Stimulated activated naive CD8-positive, alpha-beta T cell treated with anti-CD3 and anti-CD28 coated beads, Interleukin-15, amount 100 ng/mL, for 72 hours (primary cell): ENCODE measurements at places on chromosomes 12 and 14.

DNA sequence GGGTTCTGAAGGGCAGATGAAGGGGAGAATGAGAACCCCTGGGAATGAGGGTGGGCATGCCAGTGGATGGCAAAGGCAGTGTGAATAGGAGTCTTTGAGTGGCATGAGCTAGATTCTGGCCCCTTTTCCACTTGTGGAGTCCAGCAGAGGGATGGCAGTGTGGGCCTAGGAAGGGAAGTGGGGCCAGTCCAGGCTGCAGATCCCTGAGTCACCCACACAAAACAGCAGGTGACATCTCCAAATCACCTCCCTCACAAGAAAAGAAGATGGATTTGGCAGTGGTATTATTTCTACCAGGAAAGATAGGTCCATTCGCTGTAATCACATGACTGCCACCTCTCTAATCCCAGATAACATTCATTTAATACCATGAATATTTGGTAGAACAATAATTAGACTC, 151.3 kb downstream of the TTC7B start:
- DNase-seq: no peak

GRCh38 chr12:108855284-108856169, 1.9 kb downstream of the SSH1 start:
- DNase-seq: no peak

- no peak for DNase-seq
Observed at GRCh38 chr14:38469156-38469555, 213.3 kb upstream of the CLEC14A start.

DNA sequence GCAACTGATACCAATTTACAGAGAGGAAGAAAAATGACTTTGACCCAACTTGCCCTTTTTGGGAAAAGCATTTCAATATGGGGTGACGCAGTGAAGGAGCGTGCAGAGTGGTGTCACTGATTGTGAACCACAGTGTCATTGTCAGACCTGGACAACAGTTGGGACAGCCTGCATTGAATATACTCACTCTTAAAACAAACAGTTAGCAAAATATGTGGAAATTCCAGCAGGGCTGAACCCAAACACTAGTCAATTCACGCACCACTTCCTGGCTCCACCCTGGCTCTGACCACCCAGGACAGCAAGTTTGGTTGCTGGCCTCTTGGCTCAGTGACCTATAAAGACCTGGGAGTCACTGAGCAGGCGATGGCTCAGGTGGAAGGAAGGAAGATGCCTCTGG, 61.3 kb downstream of the NOS1 start:
- no peak for DNase-seq

DNA sequence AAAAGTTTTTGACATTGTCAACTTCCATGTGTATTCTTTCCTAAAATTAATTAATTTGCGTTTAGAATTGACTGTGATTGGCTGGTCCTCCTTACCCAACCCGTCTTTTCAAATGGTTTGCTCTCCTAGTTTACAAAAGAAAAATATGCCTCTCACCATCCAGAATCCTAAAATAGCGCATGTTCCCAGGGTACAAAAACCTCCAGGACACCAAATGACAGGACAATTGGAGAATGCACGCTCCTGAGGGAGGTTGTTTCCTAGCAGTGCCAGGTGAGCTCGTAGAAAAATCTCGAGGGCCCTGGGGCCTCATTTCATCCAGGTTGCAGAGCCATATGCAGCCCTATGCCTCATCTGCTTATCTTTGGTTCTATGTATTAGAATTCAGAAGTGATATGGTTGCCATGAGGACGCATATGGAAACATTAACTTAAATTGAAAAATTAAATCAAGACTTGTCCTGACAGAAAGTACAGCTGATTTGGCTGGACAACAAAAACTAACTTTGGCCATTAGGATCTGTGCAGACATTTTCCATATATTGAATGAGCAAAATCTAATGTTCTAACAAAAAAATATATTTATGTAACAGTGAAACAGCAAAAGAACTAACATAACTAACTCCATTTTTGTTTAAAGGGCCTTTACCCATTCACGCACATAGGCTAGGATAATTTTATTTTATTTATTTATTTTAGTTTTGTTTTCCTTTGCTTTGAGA, 28.2 kb upstream of the EGLN3 start:
- DNase-seq: no peak

- DNase-seq: no peak
Observed at GRCh38 chr12:27619308-27619707, 76.9 kb upstream of the REP15 start.

DNA sequence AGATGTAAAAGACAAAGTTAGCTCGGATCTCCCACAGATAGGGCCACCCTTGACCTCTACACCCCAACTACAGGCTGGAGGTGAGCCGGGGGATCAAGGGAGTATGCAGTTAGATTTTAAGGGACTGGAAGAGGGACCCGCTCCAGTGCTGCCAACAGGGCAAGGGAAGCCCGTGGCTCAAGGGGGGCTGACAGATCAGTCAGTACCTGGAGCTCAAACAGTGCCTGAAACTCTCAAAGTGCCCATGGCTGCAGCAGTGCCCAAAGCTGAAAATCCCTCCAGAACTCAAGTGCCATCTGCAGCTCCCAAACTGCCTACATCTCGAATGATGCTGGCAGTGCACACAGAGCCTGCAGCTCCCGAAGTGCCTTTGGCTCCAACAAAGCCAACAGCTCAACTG, 10.4 kb downstream of the NYNRIN start:
- DNase-seq: no peak

GRCh38 chr12:105725054-105725453, 394.6 kb downstream of the C12orf75 start:
- no peak for DNase-seq

- no peak for DNase-seq
Observed at GRCh38 chr12:74791365-74791764, 253.7 kb downstream of the ATXN7L3B start.

DNA sequence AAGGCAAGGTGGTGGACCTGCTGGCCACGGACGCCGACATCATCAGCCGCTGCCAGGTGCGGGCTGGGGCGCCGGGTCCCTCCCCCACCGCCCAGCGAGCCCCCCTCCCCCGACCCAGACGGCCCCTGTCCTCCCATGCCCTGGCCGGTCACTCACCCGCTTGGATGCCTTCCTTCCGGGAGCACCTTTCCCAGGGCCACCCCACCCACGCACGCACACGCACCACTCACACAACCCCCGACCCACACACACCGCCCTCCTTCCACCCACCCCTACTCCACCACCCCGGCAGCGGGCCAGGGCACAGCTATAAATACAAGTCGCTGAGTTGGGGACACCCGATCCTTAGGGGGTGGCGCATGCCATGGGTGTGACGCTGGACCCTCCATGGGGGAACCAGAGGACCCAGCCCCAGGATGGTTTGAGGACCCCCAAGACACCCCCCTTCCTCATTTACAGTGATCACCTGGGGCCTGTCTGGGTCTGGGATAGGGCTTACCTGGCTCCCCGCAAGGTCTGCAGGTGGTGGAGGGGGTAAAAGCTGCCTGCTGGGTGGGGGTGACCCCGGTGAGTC, 465 bp downstream of the ADSS1 start:
- peak; percentile 25 for DNase-seq

- DNase-seq: no peak
Observed at GRCh38 chr12:26273811-26274210, 78.4 kb downstream of the SSPN start.

GRCh38 chr12:65335981-65336380, 57.5 kb downstream of the MSRB3 start:
- DNase-seq: no peak

DNA sequence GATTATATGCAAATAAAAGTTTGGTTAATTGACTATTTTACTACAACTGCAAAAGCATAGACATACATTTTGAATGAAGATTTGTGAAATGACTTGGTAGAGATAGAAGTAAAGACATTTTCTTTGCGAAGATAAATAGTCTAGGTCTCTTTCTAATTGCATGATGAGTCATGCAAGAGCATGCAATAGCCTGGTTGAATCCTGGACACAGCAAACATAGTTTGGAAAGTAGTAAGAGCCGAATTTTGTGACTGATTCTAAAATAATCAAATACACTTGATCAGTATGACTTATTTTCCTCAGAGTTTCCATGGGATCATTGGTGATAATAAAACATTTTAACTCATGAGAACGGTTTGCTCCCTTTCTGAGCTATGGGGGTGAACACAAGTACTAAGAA, 27.7 kb upstream of the CAND1 start:
- no peak for DNase-seq

GRCh38 chr14:38755036-38755435, 348.0 kb downstream of the SEC23A start:
- no peak for DNase-seq

GRCh38 chr12:50230217-50230616, 53.1 kb downstream of the LIMA1 start:
- no peak for DNase-seq

GRCh38 chr14:89342049-89342448, 75.0 kb downstream of the FOXN3 start:
- DNase-seq: no peak

- no peak for DNase-seq
Observed at GRCh38 chr14:90443161-90444076, 46.6 kb downstream of the CALM1 start.

- DNase-seq: no peak
Observed at GRCh38 chr14:59510966-59511365, 26.6 kb downstream of the JKAMP start.

DNA sequence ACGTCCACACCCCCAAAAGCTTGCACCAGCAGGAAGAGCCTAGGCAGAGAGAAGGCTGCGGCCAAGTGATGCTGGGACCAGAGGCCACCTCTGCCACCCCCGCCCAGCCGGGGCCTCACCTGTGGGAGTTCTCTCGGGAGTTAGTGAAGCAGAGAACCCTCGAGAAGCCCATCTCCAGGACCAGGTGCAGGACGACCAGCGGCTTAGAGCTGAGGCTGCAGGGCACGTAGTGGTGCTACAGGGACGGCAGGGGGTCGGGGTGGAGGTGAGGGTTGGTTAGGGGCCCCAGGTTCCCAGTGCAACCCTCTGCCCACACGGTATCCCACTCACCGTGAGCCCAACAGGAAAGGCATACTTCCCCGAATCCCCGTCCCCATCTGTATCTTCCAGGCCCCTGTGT, 3.6 kb downstream of the DDX51 start:
- no peak for DNase-seq

DNA sequence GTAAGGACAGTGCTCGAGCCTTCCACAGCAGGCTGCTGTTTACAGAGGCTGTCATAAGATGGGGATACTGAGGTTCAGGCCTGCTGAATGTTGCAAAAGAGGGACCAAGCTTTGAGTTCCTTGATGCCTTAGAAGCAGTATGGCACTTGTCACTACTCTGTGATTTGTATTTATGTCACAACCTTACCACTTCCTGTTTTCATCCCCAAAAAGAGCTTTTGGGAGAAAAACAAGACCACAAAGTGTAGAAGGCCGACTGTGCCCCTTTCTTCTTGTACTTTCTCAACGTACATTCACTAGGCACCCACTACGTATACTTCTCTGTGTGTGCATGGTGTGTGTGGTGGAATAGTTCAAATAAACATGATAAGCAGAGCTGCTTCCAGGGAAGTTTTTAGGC, 90.1 kb downstream of the DRAM1 start:
- no peak for DNase-seq

- no peak for DNase-seq
Observed at GRCh38 chr12:121580959-121581685, at the start of gene KDM2B. TSS of gene KDM2B (minus strand) at chr12:121581023. CDS start at chr12:121580911, 112 bp downstream.

- no peak for DNase-seq
Observed at GRCh38 chr14:94481468-94482131, 5.6 kb upstream of the SERPINA9 start.

- DNase-seq: peak; percentile 65
Observed at GRCh38 chr12:123150744-123151456, at the start of gene PITPNM2. TSS of gene PITPNM2 (minus strand) at chr12:123151090. CDS start at chr12:123034590, 116,500 bp downstream.

- DNase-seq: no peak
Observed at GRCh38 chr14:103833711-103834110, 13.7 kb downstream of the PPP1R13B start.

DNA sequence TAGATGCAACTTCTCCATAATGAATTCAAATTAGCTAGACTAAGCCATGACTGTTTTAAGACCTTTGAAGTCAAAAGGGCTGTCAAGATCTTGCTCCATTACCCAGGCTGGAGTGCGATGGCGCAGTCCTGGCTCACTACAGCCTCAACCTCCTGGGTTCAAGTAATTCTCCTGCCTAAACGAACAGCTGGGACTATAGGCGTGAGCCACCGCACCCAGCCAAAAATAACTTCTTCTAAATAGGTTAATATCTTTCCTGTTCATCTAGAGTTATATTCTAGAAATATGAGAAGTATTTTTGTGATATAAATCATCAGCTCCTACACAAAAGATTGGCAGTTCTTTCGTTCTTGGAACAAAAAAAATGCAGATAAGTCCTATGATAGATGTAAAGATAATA, 39.6 kb upstream of the SOS2 start:
- no peak for DNase-seq

- DNase-seq: no peak
Observed at GRCh38 chr14:70906793-70907175, 475 bp upstream of the PCNX1 start.

GRCh38 chr12:16387919-16388318, 40.5 kb downstream of the MGST1 start:
- no peak for DNase-seq

DNA sequence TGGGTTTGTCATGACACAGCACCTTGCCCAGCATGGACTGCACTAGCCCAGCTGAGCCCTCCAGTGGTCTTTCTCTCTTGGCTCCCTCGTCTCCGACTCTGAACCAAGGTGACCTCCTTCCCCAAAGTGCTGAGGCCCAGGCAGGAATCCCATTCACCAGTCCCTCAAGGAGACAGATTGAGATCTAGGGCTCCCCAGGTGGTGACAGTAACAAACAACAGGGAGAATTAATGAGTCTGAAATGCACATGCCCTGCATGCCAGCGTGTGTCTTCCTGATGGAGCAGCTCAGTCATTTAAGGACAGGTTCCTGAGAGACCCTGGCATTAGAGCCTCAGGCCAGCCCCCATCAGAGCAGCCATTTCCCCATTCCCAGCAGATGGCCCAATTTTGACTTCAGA, 51.4 kb upstream of the OAS1 start:
- DNase-seq: no peak

GRCh38 chr14:50366115-50366514, 30.6 kb downstream of the CDKL1 start:
- DNase-seq: no peak

DNA sequence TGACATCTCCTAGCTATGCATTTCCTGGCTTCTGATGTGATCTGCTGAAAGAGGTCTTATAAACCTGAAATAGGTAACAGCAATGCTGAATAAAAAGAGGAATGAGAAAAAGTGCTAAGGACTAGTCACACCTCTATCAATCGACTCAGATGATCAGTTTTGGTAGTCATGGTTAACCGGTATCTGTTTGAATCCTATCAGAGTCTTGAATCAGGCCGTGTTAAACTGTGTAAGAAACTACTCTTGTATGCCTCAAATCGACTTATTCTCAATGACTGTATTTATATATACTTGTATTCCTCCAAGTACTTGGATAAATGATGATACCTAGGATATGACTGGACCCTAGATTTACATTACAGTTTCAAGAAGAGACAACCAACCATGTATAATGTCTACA, 10.8 kb upstream of the ISM2 start:
- DNase-seq: no peak
